WERI-Rb-1 (cell line): ENCODE measurements at places on chromosomes 1 and 21.

GRCh38 chr21:38775733-38776132 is 30.0 kb upstream of the ETS2 start:
- DNase-seq, result no peak

DNA sequence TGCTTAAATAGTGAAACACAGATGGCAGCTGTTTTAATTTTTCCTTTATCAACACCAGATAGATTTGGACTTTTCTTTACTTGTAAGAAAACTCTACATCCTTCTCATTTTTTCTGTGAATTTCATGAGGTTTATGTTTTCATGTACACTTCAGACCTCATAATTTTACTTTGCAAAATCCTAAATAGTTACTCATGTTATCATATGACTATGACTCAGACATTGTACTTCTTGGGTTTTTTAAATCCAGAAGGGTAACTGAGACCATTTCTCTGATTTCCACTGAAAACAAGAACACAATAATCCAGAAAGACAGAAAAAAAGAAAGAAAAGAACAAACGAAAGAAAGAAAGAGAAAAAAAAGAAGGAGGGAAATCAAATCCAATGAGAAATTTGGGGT is 1021.6 kb downstream of the NCAM2 start:
- DNase-seq, result no peak

GRCh38 chr1:29949676-29950075 is 713.4 kb downstream of the PTPRU start:
- DNase-seq, result no peak

- DNase-seq, result no peak
These were observed 36.4 kb downstream of the PRKCZ start for GRCh38 chr1:2086446-2087078.

- no peak for DNase-seq
These were observed 138.9 kb downstream of the IGSF21 start for GRCh38 chr1:18246543-18246942.

DNA sequence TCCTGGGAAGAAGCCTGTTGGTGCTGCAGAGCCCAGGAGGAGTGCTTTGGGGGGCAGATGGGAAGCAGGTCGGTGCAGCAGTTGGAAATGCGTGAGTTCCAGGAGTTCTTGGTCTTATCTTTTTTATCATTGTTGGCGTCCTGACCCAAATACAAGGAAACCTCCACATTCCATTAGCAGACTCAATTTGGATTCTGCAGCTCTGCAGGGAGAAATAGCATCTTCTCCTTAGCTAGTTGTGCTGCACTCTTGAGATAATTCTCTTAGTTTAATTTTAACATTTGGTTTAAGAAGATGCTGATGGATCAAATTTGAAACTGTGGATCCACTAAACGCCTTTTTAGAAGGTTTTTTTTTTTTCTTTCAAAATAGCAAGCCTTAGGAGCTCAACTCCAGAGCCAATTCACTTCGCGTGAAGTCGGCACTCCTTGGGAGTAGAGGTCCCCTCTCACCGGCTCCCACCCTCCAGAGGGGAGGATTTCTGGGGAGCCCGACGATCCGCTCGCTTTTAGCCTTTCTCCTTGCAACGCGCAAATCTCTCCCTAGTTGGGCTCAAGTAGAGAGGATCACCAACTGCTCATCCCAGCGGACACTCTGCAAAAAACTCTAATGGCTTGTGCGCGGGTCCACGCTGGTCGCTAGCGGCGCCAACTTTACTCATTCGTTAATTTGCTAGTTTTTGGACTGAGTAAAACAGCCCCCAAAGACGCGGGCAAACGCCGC is 1.3 kb downstream of the PLD5 start:
- DNase-seq, result no peak

- DNase-seq, result no peak
These were observed 59.6 kb downstream of the RNF187 start for GRCh38 chr1:228546541-228547463.

DNA sequence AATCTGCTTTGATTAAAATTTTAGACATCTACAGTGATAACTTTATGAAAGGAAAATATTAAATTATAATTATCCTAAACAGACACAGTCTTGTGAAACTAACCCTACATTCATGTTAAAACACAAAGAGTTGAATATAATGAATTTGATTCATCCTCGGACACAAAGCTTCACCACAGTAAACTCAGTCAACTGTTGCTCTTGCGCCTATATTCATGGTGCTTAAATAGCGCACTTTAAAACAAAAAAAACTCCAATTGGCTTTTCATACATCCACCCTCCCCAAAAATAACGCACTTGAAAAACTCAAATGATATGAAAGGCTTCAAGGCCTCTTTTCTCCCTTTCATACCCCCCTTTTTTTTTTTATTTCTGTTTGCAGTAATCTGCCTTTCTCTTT is 260.3 kb downstream of the FAF1 start:
- DNase-seq, result no peak

- DNase-seq, result no peak
These were observed 678.5 kb downstream of the USP25 start for GRCh38 chr21:16408280-16408679.

DNA sequence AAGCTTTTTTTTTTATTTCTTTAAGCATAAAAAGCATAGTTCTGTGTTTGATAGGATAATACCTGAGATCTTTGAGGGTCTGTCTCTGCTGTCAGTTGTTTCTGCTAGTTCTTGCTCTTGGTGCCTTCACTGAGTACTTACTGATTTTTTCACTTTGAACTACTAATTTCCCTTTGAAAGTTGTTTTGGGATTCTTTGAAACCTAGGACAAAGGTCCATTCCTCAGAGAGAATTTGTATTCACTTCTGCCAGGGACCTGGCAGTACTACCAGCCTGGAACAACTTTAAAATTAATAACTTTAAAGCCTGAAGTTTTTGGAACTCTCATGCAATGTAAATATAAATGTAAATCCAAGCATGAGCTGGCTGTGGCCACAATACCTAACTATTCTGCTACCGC is 190.1 kb downstream of the TM2D1 start:
- no peak for DNase-seq

- DNase-seq, result peak; percentile 30
These were observed 36.5 kb upstream of the CD5L start for GRCh38 chr1:157878059-157878458.

DNA sequence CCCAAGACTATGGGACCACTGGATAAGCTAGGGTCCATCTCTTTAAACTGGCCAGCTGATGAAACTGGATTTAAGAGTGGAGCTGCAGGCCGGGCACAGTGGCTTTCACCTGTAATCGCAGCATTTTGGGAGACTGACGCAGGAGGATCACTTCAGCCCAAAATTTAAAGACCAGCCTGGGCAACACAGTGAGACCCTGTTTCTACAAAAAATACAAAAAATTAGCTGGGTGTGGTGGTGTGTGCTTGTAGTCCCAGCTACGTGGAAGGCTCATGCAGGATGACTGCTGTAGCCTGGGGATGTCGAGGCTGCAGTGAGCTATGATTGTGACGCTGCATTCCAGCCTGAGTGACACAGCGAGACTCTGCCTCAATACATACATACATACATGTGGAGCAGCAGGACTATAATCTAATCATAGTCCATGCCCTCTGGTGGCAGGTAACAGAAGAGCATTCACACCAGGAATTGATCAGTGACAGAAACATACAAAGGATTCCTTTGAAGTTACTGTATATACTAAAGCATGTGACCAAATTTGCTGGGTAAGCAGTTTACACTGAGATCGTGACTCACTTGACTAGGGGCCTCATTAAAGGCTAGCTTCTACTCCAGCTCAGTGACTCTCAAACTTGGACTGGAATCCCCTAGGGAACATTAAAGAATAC is 101.5 kb upstream of the SLFNL1 start:
- DNase-seq, result peak; percentile 22

- no peak for DNase-seq
These were observed 18.0 kb upstream of the FGGY start for GRCh38 chr1:59278780-59279354.
